ENCODE measurements at places on chromosomes 16 and 17.

DNA sequence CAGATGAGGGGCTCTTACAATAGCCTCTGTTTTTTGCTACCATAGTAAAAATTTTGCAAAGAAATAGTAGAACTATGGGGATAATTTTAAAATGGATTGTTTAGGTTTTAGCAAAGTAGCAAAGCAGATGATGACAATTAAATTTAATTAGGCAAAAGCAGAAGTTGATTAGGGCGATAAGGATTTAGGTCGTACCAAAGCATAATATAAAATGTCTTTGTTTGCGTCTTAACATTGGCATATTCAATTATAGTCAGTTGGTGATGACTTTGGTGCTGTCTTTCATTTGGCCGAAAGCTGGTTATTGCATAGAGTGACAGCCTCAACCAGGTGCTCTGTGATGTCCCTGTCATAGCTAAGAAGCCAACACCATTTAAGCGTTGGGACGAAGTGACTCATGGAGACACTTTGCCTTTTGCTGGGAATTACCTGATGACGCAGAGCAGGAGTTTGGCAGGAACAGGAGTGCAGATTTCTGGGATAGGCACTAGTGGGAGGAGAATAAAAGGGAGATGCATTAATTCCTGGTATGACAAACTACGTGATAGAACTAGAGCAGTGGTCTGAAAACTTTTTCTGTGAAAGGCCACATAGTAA is 38.3 kb downstream of the MAP2K6 start:
- DNase-seq, result no peak

- DNase-seq, result no peak
Measured at GRCh38 chr17:8839410-8839935, 28.0 kb downstream of the PIK3R6 start.

DNA sequence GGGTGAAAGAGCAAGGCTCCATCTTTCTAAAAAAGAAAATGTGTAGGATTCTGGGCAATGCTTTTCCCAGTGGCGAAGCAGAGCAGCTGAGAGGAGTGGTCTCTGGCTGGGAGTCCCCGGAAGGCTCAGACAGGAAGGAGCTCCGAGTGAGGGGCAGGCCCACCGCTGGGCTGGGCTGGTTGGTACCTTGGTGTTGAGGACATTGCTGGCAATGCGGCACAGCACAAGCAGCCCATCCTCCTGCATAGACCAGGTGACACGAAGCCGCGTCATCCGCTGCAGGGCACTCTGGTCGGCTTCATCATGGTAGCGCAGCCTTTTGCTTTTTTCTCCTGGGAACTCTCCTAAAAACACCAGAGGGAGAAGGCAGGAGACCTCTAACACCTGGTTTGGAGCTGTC is 63.9 kb downstream of the GTF3C1 start:
- no peak for DNase-seq

DNA sequence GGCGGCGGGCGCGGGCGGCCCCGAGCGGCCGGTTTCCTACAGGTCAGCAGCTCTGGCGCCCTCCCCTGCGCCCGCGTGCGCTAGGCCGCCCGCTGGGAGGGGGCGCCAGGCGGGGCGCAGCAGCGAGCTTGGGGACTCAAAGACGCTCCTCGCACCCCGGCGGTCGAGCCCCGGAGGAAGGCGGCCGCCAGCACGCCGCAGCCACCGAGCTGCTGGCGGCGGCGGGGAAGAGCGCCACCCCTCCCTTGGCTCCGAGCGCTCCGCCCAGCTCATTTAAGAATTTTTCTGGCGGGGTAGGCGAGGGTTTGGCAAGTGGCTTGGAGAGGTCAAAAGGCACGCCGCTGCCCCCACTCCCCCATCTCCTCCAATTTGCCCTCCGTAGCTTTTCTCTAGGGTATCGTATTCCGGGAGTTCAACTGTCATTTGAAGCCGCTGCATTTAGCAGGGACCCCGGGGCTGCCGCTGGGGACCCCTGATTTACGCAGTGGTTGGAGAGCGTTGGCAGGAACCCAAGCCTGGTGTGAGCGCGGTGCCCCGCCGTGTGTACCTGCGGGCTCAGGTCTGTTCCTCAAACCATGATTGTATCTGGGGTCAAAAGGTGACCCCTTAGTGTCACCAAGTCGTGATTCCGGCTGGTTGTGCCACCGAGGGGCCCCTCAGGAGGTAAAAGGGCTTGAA is 59.5 kb upstream of the GSE1 start:
- peak; percentile 20 for DNase-seq

DNA sequence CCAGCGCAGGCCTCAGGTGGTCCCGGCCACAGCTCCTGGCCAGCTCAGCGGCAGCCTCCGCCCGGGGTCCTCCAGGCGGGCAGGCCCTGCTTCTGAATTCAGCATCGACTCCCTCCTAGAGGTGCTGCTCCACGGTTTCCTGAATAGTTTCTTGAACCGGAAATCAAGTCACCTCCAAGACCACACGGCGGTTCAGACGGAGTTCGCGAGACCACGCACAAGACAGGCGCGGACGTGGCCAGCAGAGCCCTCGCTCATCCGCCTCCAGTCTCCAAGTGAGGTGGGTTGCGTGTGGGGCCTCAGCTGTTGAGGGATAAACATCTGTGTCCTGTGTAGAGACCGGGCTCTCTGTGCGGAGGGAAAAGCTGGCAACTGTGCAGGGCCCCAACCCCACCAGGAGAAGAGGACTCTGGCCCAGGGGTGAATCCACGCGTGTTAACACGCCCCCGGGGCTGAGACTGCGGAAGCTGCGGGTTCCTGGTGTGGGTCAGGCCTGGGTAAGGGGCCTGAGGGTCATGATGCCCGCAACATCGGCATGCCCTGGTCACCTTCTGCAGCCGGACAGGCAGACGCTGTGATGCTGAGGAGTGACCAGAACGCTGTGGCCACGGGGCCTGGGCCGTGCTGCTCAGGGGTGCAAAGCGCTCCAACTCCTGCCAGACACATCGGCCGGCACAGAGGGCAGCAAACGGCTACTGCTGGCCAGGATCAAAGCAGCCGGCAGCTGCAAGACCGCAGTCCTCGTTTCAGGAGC is 55.0 kb upstream of the METRNL start:
- no peak for DNase-seq

- no peak for DNase-seq
Measured at GRCh38 chr17:2374549-2375285, 26.1 kb downstream of the MNT start.

DNA sequence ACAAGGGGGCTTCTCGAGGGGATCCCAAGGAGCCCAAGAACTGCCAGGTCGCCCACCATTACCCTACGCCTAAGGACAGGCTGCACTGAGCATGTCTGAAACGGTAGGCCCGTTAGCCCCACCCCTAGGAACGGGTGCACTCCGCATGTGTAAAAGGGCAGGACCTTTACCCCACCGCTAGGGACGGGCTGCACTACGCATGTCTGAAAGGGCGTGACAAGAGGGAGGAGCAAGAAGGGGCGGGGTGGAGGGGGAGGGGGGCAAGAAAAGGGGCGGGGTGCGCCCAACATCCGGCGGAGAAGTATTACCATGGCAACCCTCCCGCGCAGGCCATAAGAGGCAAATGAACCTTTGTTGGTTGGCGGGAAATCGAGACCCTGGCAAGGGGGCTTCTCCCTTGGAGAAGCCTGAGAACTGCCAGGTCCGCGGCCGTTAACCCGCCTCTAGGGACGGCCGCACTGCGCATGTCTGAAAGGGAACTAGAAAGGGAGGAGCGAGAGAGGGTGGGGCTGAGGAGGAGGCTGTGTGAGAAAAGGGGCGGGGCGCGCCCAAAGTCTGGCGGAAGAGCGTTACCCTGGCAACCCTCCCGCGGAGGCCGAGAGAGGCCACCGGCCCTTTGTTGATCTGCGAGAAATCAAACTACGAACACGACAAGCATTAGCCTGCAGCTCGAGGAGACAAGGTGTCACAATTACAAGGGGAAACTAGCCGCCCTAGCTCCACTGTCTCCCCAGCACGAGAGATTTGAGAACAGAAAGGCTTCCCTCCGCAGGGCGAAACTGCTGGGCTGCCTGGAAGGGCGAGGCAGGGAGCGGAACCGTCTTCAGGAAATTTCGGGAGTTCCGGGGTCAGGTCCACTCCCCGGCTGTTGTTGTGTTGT is 2046.8 kb downstream of the TP53TG3F start:
- no peak for DNase-seq

DNA sequence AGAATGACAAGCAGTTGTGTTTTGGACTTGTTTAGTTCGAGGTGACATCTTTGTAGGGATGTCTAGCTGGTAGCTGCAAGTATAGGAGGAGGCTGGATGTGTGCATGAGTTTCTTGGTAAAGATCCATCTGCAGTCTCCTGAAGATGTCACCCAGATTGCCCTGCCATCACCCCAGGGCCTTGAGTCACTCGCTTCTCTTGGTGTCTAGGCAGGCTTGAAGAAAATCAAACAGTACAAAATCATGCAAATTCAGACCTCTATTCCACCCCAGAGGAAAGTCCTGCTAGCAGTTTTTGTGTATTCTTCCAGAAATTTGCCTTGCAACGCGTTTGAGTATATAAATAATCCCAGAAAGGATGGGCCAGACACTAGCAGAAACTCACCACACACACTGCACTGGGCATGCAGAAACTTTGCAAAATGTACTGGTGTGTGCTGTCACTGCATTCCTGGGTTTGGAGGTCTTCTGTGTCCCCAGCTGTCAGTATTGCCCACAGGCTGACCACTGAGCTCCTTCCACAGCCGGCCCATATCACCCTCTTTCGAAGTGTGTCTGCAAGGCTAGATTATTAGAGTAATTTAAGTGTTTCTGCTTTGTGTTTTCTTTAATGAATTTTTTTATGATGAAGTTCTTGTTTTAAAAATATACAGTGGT is 51.5 kb downstream of the TENT4B start:
- DNase-seq, result no peak

GRCh38 chr17:71184716-71185115 is 936.1 kb upstream of the SOX9 start:
- DNase-seq, result no peak

- no peak for DNase-seq
Measured at GRCh38 chr16:24694931-24695330, 34.5 kb upstream of the TNRC6A start.

GRCh38 chr17:78645421-78646295 is 68.5 kb upstream of the DNAH17 start:
- DNase-seq, result peak; percentile 42

GRCh38 chr16:86862595-86863280 is 284.4 kb downstream of the FOXL1 start:
- no peak for DNase-seq

DNA sequence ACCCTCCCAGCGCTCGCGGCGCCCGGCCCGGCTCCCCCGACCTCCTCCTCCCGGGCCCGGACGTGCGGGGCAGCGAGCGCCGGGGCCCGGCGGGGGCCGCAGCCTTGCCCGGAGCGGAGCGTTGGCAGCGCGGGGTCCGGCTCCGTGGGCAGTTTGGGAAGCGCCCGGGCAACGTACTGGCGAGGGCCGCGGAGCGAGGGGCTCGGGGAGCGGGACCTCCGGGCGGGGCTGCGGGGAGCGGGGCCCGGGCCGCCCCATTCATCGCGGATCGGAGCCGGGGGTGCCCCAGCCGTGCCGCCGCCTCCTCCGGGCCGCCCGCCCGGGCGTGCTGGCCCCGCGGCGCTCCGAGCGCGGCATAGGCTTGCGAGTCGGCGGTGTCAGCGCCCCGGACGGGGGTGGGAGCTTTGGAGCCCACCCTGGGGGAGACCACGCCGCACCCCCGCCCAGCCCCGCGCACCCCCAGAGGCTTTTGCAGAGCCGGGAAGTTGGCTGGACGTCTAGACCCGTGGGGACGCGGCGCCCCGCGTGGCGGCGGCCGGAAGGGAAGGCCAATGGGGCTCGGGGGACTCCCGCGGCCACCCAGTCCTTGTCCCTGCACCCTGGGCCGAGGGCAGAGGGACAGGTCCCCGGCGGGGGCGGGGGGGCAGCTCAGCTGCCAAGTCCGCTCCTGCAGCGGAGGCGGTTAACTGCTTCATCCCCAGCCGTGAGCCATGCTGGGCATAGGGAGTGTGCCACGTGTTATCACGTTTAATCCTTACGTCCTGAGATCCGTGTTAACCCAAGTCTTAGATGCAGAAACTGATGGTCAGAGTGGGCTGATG is 852 bp downstream of the ZNF469 start:
- no peak for DNase-seq

GRCh38 chr16:83762141-83762991 is 45.4 kb upstream of the HSBP1 start:
- no peak for DNase-seq

GRCh38 chr17:21687136-21687953 is 5.0 kb upstream of the KCNJ18 start:
- DNase-seq, result no peak

DNA sequence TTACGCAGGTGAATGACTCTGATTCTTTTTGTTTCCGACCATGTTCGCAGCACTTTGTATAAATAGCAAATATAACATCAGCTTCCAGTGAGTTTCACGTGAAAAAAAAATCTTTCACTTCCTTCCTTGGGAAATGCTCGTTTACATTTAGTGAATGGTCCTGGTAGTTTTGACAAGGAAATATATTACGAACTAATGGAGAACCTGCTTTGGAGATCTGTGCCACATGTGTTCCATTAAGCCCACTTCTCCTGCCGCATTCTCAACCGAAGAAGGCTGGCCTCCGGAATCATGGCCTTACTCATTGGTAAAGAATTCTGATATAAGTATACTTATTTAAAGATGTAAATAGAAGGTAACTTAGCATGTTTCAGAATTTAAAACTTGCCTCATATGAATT is 3.6 kb downstream of the CRAMP1 start:
- no peak for DNase-seq

GRCh38 chr17:47838636-47839035 is 2.4 kb downstream of the SCRN2 start:
- no peak for DNase-seq

DNA sequence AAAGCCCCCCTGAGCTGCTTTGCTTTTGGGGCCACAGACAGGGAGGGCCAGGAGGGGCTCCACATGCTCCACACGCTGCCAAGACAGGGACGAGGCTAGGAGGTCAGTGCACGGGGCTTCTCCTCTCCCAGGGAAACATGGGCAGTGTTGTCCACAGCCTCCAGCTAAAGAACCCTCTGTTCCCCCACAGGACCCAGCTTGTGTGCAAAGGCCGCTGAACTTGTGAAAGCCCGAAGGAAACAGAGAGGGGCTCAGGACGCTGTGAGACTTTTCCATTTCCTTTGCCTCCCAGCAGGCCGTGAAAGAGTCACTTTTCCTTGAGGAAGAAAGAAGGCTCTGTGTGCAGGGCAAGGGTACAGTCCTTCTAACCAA is 9.7 kb downstream of the CDRT4 start:
- no peak for DNase-seq

DNA sequence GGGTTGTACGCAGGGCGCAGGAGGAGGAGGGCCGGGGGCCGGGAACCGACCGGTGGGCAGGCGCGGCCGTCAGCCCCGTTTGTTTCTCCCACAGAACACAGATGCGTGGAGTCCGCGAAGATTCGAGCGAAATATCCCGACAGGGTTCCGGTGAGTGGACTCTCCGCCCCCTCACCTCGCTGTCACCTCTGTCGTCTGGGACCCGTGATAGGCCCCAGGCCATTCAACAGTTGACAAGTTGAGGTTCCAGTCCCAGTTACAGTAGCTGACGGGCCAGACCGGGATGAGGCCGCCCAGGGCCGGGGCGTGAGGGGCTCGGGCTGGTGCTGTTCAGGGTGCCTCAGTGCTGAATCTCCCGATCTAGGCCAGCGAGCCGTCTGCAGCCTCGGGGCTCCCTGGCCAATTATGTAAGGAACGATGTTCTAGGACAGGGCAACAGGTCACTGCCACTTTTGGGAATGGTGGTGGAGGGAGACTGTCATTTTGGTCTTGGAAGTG is 628 bp downstream of the GABARAPL2 start:
- DNase-seq, result no peak

All from stimulated activated CD4-positive, alpha-beta T cell treated with anti-CD3 and anti-CD28 coated beads, Interleukin-15, amount 100 ng/mL, for 1 hour (primary cell).